ENCODE measurements at places on chromosomes 1 and 21. TPM values are rescaled to one million over a fixed set of nuclear protein-coding genes. Genes with fewer than 3 reads are reported as not detected.

GRCh38 chr1:190196020-190196419 lies 281.6 kb downstream of the BRINP3 start:
- no peak for DNase-seq

GRCh38 chr1:222525951-222526350 lies 22.0 kb downstream of the HHIPL2 start:
- DNase-seq, result no peak

AK5 gene
- total RNA-seq, result 8.6 TPM

GRCh38 chr1:205733438-205734175 lies 16.4 kb downstream of the NUCKS1 start:
- DNase-seq, result no peak

TMPRSS15 gene
- total RNA-seq, result not detected

CNKSR1 gene
- 16.8 TPM for total RNA-seq

GRCh38 chr1:61254634-61255357 lies 172.4 kb downstream of the NFIA start:
- DNase-seq, result no peak

LRRC7 gene
- total RNA-seq, result 0.04 TPM

TBX15 gene
- 0.21 TPM for total RNA-seq

LCK gene
- total RNA-seq, result 10.3 TPM

DNA sequence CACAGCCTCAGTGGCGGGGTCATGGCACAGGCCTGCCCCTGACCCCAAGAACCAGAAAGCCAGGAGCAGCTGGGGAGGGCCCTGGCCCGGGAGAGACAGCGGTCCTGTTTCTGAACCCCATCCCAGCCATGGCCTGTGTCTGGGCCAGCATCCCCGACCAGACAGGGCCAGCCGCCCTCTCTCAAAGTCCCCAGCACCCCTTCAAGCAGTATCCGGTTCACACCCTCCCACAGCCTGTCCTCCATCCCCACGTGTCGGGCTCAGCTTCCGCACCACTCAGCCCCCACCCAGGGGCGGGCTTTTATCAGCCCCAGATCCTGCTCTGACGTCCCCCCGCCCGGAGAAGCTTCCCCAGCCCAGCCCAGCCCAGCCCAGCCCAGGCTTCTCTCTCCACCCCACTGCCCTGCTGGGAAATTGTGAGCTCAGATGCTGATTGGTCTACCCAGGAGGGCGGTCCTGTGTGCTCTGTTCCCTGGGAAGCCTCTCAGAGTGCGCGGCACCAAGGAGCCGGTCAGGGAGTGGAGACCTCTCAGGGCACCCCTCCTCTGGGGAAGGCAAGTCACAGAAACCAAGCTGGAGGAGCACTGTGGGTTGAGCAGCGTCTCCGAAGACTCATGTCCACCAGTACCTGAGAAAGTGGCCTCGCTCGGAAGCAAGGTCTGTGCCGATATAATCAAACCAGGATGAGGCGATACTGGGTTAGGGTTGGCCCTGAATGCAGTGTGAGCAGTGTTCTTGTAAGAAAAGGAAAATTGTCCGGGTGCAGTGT lies 4.7 kb upstream of the FAAP20 start:
- DNase-seq, result no peak

OR2G6 gene
- not detected for total RNA-seq

OR10X1 gene
- not detected for total RNA-seq

DNA sequence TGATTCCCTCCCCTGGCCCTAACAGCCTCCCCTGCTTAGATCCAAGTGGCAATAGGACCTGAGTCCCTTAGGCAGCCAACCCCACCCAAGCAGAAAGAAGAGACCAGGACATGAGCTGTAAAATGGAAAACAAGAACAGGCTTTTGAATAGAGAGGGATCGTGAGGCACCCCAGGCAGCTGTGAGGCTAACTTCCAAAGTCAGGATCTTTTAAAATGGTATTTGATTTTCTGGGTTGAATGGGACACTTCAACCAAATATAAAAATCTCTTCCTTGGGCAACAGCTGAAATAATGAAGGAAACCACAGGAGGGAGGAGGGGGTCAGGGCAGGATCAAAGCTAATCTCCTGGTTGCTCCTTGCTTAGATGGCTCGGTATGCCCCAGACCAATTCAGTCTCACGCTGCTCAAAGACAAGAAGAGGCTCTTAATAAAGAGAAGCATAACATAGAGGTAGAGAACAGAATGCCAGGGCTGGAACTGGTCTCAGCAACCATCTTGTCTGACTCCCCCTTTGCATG lies 28.6 kb upstream of the AVPR1B start:
- no peak for DNase-seq

F13B gene
- total RNA-seq, result not detected

ANKRD45 gene
- total RNA-seq, result 0.55 TPM

DNA sequence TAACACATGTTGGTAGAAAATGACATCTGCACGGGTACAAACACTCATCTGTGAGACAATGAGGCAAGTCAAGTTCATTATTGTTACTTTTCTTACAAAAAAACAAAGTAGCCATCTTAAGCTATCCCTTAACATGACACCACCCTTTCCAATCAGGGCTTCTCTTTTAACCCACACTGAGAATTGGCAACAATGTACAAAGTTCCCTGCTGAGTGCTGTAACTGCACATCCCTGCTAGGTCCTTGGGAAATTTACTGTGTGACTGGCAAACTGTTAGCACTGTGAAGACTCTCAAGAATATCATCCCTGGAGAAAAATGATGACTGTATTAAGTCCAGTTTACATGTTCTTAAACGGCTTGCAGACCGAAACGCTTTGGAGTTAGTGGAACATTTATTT lies 185.8 kb upstream of the PLD5 start:
- no peak for DNase-seq

DNA sequence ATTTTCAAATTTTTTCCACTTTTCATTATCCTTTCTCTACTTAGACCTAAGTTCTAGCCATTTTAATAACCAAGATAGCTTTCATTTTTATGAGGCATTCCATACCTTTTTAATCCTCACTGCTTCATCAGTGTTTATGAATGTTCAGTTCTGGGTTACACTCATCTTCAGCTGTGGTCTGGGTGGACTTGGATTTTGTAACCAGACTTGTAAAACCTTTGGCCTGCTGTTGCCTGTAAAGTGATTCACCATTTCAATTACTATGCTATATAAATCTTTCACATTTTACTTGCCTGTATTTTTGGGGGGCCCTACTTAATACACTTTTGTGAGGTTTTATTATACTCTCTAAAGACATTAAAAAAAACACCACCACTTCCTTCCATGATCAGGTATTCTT lies 46.2 kb downstream of the USP25 start:
- peak; percentile 4 for DNase-seq

- no peak for DNase-seq
These were observed 365.5 kb upstream of the ESRRG start for GRCh38 chr1:217088521-217089284.

GRCh38 chr1:182175361-182175931 lies 113.9 kb upstream of the ZNF648 start:
- DNase-seq, result no peak

NIBAN1 gene
- total RNA-seq, result 72.8 TPM

DNA sequence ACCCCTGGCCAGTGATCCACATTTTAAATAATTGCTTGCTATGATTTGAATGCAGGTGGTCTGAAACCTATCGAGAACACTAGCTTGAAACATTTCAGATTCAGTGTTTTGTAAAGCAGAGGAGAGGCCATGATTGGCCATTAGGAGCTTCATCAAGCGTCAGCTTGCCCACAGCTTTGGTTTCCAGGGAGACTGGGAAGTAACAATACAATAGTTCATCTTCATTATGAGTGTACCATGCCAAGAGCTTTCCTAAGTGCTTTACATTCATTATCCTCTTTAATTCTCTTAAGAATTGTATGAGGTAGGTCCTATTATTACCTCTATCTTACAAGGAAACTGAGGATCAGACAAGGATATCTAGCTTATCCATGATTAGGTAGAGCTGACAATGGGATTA lies 27.7 kb upstream of the ATP5PO start:
- no peak for DNase-seq

PIK3R3 gene
- total RNA-seq, result 7.4 TPM

AGMAT gene
- 0.96 TPM for total RNA-seq

- peak; percentile 38 for DNase-seq
These were observed 99.4 kb upstream of the S1PR1 start for GRCh38 chr1:101137144-101138126.

DNA sequence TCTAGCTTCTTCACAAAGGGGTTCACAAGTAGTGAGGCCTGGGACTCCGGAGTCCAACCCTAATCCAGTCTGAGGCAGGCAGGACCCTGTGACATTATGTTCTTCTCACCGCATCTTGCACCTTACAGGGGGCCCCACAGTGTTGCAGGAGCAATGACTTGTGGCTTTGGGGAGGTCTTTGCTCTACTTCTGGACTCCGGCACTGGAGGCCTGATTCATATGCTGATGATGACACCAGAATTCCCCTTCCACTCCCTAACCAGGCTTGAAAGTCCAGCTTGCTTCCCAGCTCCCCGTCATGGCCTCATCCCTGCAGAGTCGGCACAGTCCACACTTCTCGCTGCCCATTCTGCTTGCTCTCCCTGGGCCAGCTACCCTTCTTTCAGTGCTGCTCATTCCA lies 96.3 kb upstream of the SLC44A3 start:
- no peak for DNase-seq

- DNase-seq, result no peak
These were observed 7.6 kb downstream of the MAN1C1 start for GRCh38 chr1:25624156-25624555.

- no peak for DNase-seq
These were observed 613 bp upstream of the ERO1B start for GRCh38 chr1:236282425-236282716.

DNA sequence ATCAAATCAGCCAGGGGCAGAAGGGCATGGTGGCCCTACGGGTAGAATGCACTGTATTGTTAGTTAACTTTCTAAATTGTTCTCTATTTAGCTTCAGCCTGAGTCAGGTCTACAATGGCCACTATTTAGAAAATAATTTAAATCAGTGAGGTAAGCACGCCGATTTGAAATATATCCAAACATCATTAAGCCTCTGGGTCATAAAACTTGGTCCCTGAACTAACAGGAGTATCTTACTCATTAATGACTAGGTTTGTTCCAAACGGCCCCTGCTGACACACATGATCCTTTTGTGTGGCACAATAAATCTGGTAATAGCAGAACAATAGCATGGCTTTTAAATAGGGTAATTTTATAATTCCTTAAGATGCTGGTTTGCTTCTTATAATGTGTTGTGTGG lies 48.4 kb downstream of the STX6 start:
- DNase-seq, result no peak

- DNase-seq, result no peak
These were observed 12.1 kb downstream of the LRP8 start for GRCh38 chr1:53315456-53316423.

DNA sequence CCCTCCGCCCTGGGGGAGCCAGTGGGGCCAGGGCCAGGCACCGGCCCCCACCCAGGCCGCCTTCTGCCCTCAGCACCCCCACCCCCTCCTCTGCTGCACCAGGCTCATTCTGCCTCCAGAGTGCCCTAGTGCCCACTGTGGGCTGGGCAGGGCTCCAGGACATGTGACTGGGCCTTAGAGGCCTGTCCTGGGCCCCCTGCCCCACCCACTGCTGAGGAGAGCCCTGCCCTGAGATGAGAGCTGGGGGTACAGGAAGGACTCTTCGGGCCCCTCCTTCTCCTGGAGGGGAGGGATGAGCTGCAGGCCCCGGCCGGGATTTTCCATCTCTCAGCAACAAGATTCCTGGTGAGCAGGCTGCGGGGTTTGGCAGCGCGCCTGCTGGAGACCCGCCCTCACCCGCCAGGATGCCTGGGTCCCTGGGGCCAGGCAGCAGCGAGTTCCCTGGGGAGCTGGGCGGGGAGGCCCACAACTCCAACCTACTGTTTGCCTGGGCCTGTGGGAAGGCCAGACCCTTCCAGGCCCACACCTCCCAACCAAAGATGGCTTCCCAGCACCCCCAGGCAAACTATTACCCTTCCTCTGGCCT lies 14.0 kb downstream of the AHDC1 start:
- DNase-seq, result no peak

- no peak for DNase-seq
These were observed 49.5 kb upstream of the SLC19A1 start for GRCh38 chr21:45591619-45592207.

- DNase-seq, result peak; percentile 35
These were observed 96.6 kb downstream of the FGGY start for GRCh38 chr1:59393211-59394180.

DNA sequence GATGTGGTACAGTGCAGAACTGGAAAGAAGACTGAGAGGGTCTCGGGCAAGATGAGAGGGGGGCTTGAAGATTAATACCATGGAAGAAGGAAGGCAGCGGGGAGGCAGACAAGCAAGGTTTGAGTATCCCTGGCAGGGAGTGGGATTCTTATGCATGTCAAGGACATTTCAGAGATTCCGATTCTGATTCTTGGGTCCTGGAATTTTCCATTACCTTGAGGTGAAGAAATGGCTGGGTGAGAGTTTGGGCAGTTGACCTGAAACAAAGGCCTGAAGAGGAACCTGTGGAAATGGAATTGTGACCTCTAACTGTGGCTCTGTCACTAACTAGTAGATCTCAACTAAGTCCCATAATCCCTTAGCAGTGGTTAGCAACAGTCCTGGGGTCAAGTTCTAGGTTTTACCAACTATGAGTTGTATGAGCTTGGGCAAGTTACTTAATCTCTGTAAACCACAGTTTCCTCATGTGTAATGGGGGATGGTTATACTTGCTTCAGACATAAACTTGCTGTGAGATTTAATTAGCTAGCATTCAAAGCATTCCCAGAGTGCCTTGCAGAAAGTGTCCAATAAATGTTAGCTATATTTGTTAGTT lies 8.6 kb upstream of the ACTN2 start:
- no peak for DNase-seq

DNA sequence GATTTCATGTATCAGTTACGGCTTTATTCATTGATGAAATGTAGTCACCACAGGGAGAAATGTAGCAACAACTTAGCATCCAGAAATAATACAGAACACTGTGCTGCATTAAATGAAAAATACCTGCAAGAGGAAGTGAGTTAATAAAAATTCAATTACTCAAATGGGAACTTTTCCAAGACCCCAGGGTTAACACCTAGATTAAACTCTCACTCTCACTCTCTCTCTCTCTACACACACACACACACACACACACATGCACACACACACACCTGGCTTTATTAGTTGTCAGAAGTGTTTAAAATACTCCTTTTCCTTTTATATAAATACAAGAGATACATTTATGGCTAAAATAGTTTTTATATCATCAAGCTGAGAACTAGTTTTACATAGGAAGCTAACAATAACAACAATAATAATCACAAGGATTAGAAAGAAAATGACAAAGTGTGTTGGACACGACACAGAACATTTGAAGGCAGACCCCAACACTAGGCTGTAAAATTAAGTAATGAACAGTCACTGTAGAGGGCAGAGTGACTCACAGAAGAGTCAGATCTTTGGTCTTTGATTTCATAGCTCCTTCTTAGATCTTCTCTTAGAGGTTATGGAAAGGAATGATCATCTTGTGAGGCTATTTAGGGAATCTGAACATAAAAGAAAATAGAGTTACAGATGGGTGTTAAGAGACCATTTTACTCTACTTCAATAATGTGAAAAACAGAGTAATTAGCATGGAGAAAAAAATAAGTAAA lies 1266.0 kb upstream of the ADGRL2 start:
- DNase-seq, result peak; percentile 37

GRCh38 chr21:17783481-17784179 lies 35.5 kb downstream of the C21orf91 start:
- DNase-seq, result no peak

LIN28A gene
- total RNA-seq, result not detected

SELL gene
- not detected for total RNA-seq

EPHA8 gene
- total RNA-seq, result not detected

All from kidney epithelial cell (primary cell).